Activated CD8-positive, alpha-beta T cell treated with anti-CD3 and anti-CD28 coated beads for 36 hours (primary cell): ENCODE measurements at places on chromosomes 2 and 18. TPM values are rescaled to one million over a fixed set of nuclear protein-coding genes. Genes with fewer than 3 reads are reported as not detected.

The CCDC178 gene
- total RNA-seq = not detected

The EVA1A gene
- 0.43 TPM for total RNA-seq

The DYNAP gene
- total RNA-seq = not detected

The SPAG16 gene
- total RNA-seq = 11.7 TPM

The SERPINB7 gene
- total RNA-seq = not detected
